ENCODE measurements at places on chromosomes 1 and 21.
A peak's percentile ranks its signal among the peaks of the same experiment; 100 is the strongest.

DNA sequence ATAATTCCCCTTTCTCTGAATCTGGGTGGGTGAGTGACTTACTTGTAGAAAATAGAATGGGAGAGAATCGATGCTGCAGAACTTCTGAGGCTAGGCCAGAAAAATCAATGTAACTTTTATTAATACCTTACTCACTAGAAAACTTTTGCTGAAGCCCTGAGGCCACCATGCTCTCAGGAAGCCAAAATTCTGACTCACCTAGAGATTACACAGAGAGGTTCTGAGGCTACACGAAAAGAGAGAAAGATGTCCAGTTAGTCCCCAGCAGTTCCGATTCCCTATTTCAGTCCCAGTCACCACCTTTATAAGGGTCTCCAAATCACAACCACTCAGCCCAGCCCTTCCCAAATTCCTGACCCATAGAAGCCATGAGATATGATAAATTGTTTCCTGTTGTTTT, 135.2 kb downstream of the NTPCR start:
- DNase-seq: no peak

DNA sequence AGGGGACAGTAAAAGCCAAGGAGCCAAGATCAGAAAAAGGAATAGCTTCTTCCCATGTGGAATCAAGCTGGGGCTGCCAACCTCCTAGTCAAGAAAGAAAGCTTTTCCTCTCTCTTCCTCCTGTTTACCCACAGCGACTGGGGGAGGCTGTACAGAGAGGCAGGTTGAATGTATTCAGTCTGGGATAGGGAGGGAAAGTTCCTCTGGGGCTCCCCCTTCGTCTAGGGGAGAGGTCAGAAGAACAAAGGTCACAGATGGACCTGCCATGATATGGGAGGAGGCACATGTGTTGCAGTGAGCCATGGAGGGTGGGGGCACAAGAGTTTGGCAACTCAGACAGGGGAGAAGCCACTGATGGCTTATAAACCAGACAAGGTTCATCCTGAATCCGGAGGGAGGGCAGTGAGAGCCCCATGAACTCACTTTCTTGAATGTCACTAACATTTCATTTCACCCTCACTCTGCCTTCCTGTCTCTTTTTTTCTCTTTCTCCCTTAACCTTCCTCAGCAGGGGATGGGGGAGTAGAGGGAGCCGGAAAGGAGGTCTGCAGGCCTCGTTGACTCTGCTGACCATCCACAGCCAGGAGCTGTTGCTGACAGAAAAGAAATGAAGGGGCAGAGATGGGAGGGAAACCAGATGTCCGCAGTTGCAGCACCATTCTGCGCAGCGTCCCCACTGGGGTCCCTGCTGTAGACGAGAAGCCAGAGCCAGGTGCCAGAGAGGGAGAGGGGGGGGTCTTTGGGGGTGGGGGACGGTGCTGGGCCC, 61.1 kb downstream of the PLXNA2 start:
- no peak for DNase-seq

DNA sequence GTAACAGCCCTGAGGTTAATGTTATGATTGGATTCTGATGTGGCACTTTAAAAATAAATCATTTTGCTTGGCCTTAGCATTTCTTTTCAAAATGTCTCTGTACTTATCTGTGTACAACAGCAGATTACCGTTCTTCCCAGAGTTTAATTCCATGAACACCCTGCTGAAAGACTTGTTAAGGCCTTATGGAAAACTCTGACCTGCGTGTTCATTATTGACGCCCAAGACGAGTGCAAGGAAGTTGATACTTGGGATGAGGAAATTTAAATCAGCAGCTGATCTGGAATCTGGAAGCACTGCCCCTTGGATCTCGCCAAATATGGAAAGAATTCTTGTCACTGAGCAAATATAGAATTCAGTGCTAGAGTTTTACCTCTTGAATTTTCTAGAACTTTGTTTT, 6.7 kb downstream of the ERG start:
- DNase-seq: no peak

GRCh38 chr1:28067523-28068090, 20.8 kb downstream of the EYA3 start:
- no peak for DNase-seq

DNA sequence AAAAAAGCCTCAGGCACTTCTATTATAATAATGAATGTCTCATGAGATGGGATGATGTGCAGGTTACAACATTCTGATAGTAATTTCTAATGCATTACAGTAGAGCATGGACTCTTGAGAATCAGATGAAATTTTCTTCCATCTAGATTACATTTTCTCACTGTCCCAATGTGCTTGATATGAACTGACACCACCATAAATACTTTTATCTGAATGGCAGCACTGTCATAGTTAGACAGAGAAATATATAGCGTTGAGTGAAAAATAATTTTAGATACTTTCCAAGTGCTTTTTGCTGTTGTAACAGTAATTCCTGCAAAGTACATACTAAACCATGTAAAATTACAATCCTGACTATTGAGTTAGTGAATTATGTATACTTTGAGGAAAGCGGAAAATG, 630.1 kb downstream of the BRINP3 start:
- no peak for DNase-seq

DNA sequence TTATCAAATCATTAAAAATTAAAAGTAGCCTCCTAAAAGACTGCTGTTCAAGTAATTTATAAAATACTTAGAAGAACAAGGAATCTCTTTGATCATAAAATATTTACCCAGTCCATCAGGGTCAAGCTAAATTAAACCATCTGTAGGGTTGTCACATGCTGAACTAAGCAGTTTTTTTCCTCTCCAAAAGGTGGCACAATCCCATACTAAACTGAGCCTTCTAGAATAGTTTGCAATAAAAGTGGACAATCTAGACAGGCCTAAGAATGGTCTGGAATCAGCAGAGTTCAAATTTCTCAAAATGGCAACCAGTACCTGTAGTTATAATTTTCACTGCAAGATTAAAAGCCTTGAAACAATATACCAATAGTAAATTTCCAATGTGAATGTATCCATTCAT, 194.8 kb downstream of the EIF4G3 start:
- peak; percentile 13 for DNase-seq

- DNase-seq: no peak
These were observed 3.0 kb downstream of the BRDT start for GRCh38 chr1:91952187-91952586.

GRCh38 chr1:1004780-1005697, 5.1 kb upstream of the HES4 start:
- no peak for DNase-seq

- DNase-seq: no peak
These were observed 46.4 kb downstream of the WNT9A start for GRCh38 chr1:227901239-227901905.

GRCh38 chr1:178684111-178684510, 40.9 kb upstream of the RALGPS2 start:
- no peak for DNase-seq

DNA sequence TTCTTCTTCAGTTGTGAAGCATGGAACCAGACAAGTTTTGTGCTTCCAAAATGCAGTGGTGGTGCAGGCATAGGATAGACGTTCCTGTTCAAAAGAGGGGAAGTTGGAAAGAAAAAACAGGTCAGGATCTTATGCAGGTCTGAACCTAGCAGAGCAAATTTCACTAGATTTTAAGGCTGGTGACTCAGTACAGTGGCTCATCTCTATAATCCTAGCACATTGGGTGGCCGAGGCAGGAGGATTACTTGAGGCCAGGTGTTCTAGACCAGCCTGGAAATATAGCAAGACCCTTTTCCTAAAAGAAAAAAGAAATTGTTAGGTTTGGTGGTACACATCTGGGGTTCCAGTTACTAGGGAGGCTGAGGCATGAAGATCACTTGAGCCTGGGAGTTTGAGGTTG, 88.1 kb downstream of the OBSCN start:
- no peak for DNase-seq

DNA sequence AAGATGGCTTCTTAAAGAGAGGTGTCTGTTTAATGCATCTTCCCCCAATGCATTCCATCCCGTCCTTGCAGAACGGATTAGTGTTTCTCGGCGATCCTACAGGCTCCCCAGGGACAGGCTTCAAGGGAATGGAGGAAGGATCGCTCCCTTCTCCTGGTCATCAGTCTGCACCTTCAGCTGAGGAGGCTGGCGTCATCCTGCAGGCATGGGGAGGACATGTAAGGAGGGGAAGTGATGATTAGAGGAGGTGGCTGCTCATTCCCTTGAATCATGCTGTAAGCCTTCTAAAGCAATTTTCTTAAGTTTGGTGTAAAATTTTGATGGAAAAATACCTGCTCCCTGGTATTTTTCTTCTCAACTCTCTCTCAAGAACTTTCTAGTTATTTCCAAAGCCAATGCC, 603.6 kb downstream of the NPHP4 start:
- DNase-seq: no peak

DNA sequence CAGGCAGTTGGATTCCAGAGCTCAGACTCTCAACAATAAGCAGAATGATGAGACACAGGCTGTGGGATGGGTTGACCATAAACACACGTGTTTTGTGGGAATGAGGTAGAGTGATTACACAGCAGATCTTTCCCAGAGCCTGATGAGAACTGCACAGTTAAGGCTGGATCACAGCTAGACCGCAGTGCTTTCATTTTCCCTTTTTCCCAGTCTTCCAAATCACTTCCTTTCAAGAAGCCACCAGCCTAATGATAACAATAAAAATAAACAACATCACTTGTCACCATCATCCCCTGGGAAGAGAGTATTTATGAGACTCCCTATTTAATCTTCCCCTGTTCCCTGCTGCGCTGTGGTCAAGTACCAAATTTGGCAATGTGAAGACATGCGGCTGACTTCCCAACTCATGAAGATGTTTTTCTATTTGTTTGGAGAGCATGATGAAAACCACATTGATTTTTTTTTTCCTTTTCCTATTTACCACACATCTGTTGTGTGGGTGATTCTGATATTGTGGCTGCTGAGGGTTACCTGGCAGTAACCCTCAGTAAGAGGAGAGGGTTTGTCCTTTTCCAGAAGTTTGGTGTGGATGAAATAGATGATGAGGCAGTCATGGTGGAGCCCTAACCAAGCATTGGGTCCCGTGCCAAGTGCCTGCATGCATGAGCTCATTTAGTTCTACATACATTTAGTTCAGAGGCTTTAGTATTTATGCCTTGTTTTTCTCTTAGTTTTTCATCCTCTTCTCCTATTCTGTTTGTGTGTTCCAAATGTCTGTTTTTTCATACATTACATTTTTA, 248.9 kb upstream of the HOOK1 start:
- no peak for DNase-seq

DNA sequence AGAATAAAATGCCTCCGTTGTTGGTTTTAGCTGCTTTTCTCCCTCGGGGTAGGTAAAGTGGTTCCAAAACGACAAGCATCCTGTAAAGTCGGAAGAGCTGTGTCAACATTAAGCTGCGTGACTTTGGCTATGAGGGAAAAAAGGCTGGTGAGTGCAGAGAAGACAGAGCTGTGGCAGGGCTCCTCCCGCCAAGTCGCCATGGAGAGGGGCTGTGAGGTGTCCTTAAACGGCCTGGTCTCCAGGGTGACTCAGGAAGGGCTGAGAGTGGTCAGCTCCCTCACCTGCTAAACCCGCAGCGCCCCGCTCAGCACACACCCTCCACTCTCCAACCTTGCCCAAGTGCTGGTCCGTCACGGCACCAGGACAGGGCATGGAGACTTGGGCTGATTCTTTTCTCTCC, 91.6 kb upstream of the SAMD11 start:
- DNase-seq: no peak

GRCh38 chr21:45067462-45068285, 6.7 kb upstream of the ADARB1 start:
- DNase-seq: no peak

DNA sequence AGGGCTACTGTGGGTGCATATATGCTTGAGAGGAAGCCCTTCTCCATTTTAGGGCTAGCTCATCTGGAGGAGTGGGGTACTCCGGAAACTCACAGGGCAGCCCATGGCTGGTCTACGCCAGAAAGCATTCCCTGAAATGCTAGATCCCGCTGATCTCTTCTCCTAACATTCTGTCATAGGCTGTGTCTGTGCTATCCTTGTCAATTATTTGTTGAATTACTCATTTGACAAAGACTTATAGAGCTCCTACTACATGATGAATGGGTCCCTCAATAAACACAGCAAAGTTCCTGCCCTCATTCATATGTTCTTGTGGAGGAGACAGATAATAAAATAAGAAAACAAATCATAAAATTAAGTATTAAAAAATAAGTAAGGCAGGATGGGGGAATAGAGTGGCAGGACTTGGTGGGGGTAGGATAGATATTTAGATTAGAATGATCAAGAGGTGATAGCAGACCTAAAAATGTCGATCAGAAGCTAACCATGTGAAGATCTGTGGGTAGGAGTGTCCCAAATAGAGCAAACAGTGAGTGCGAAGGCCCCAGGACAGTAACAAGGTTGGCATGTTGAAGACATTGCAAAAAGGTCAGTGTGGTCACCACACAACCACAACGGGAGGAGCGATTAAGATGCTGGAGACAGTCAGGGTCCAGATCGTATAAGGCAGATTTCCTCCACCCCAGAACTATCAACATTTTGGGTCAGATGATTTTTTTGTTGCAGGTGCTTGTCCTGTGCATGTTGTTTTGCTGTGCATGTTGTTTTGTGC, 13.2 kb downstream of the NGF start:
- no peak for DNase-seq

DNA sequence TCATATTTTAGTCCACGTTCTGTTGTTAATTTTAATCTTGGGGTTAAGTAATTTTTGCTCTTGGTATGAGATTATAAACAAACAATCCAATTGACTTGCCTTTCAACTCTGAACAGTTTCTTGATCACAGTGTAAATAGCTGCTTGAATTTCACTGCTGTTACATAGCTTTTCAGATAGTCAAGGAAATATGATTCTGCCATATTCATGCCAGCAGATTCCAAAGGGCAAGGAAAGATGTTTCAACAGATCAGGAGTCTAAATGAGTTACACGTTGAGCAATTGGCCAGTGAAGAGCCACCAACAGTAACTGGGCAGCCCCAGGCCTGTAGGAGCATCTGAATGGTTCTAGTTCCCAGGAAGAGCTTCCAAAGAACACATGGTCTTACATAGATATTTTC, 93.6 kb downstream of the LEPR start:
- no peak for DNase-seq

DNA sequence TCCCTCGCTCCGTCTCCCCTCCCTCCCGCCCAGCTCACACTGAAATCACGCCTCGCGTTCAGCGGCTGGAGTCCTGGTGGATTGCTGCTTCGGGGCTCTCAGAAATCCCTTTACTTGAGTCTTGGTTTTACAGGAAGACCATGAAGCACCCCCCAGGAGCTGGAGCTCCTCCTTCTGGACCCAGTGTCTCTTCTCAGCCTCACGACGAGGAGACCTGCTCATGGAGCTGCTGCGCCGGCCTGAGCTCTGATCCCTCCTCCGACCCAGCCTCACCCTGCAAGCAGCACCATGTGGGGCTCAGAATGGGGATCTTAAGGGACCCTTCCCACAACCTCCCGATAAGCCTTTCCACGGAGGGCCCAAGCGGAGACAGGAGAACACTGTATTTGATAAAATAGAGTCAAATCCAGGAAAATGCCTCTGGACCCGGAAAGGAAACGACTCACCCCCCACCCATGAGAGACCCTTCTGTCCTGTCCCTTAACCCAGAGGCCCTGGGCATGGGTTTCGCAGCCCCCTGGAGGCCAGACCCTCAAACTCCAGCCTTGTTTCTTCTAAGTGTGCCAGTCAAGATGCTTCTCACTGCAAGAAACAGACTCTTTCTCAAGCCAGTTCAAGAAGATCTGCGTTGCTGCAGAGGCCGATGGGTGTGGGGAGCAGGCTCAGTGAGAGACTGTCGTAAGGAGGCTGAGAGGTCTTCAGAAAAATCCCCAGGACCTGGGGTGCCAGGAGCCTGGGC, 26.1 kb downstream of the PDE9A start:
- DNase-seq: no peak
